ENCODE measurements at places on chromosomes 7 and 10.

DNA sequence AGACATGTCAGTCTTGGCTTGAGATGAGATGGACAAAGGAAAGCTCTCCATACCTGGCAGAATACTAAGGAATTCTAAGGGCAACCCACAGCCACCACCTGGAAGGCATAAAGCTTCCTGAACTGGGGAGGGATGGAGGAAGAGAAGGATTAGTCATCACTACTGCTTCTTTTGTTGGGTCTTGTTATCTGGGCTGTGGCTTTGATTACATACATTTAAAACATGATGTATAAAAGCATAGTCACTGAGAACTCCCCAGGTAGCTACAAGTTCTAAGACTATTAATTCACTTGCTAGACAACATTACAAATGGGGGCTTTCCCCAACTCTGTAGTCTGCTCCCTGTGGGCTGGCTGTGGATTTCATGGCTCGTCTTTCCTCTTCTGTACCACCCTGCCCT is 58.2 kb downstream of the RBM33 start:
- DNase-seq: no peak

GRCh38 chr7:99876491-99876890 is 342 bp downstream of the OR2AE1 start:
- no peak for DNase-seq

GRCh38 chr7:155391414-155391813 is 66.5 kb upstream of the EN2 start:
- DNase-seq: no peak

GRCh38 chr10:130038611-130039109 is 72.0 kb downstream of the C10orf143 start:
- no peak for DNase-seq

DNA sequence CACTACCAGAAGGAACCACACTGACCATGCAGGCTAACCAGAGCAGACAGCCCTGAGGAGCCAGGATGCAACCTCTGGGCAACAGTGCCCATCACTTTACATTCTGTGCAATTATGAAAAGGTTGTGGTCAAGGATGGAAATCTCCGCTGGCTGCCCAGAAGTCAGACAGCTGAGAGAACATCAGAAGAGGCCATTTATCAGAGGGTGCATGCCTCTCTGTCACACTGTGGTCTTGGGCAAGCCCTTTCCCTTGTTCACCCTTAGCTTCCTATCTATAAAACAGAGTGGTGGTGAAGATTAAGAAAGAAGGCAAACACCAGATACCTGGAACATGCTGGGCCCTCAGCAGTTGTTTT is 120.7 kb upstream of the GDF10 start:
- no peak for DNase-seq

DNA sequence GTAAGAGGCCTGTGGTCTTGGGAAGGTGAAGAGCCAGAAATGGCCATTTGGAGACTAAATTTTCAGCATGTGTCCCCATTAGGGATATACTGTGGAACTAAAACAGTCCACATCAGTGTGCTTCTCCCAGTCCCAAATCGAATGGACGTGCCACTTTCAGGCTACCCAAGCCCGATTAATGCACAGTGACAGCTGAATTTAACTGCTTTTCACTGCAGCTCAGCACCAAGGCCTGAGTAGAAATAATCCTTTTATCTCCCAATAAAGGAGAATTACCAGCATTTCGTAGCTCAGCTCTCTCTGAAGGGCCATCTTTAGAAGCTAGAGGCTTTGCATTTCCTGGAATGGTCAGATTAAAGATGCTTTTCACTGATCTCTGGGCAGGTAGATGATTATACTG is 183.3 kb downstream of the NPSR1 start:
- DNase-seq: no peak

DNA sequence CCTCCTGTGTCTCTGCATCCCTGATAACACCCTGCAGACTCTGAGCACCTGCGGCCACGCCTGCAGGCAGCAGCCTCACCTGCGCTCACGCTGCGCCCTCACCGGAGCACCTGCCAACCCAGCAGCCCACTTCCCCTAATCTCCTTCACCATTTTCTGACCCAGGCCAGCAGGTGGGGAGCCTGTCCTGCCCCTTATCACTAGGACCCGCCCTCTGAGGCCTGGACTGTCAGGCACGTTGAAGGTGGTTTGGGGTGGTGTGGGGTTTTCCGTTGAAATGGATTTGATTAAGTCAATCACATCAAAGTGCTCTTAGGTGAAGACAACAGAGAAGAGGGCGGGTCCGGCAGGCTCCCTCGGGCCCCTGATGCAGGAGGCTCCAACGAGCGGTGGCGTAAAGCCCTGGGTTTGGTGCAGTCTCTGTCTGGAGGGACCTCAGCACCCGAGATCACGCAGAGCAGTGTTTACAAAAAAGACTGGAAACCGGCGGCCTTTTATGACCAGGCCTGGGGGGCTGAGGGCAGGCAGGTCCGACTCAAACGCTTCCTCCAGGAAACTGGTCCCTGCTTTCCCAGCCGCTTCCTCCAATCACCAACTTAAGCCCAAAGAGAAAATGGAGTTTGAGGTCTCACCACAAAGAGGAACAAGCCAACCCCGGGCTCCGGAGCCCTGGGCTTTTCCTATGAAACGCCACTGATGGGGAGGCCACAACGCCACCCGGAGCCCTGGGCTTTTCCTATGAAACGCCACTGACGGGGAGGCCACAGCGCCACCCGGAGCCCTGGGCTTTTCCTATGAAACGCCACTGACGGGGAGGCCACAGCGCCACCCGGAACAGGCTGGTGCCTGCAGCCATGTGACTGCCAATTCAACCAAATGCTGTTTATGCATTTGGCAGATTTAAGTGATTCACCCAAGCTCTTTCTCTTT is 45.5 kb downstream of the DPYSL4 start:
- no peak for DNase-seq

DNA sequence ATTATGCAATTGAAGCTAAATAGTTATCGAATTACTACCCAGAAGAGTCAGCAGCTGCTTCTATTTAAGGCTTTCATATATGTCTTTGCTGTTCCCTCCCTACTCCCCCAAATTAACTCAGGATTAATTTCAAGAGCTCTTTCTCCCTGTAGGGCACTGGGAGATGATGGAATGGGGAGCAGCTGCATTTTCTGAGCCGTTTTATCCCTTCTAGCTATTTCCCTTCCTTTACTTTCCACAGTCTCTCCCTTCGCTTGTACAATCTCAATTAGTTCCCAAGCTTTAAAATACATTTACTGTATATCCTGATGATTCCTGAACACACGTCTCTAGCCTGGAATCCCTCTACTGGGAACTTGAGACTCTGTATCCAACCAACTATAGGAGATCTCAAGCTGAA is 19.8 kb upstream of the TSPAN12 start:
- DNase-seq: no peak

DNA sequence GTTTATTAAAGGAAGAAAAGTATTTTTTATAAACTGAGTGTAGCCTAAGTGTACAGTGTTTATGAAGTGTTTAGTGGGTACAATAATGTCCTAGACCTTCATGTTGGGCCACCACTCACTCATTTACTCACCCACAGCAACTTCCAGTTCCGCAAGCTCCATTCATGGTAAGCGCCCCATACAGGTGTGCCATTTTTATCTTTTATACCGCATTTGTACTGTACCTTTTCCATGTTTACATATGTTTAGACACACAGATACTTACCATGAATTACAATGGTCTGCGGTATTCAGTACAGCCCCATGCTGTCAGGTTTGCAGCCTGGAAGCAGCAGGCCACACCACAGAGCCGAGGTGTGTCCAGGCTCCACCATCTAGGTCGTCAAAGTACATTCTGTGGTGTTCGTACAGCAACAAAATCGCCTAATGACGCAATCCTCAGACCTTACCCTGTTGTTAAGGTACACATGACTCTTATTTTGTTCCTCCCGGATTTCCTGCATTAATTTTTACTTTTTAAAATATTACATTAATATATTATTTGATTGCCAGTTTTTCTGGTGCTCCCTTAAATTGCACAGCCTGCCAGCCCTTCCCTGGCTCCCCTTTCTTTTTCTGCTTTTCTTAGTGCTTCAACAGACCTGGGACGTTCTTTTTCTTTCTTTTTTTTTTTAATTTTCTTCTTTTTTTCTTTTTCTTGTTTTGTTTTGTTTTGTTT is 881 bp upstream of the SSBP1 start:
- DNase-seq: no peak

DNA sequence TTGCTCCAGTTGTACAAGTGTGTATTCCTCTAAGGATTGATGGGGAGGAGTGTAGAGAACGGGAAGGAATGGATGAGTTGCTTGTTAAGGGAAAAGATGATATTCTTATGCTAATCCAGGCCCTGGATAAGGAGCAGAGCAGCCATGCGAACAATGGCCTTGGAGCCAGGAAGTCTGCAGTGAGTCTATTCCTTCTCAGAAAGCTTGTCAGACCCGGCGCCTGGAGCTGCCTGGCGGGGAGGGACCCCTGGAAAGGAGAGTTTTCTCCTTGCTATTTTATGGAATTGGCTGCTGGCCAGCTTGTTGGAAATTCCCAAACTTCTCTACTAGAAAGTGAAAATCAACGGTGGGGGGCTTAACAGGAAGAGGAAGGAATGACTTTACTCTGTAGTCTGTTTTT is 89.1 kb downstream of the MMRN2 start:
- DNase-seq: no peak

DNA sequence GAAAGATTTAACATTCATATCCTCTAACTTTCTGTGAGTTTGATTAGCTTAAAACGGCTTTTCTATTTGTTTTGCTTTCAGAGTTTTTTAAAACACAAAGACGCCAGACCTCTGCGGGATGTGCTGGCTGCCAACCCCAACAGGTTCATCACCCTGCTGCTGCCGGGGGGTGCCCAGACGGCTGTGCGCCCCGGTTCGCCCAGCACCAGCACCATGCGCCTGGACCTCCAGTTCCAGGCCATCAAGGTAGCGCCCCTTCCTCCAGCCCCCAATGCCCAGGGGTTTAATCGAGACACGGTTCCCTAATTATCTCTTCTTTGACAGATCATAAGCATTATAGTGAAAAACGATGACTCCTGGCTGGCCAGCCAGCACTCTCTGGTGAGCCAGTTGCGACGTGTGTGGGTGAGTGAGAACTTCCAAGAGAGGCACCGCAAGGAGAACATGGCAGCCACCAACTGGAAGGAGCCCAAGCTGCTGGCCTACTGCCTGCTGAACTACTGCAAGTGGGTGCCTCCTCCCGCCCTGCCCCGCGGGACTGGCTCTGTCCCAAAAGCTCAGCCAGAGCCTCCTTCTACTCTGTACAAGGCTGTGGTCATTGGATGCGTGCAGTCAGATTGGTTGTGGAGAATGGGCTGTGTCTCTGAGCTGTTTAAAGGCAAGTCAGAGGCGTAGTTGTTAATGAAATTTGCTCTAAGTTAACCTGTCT is 71.2 kb downstream of the TRRAP start:
- no peak for DNase-seq

DNA sequence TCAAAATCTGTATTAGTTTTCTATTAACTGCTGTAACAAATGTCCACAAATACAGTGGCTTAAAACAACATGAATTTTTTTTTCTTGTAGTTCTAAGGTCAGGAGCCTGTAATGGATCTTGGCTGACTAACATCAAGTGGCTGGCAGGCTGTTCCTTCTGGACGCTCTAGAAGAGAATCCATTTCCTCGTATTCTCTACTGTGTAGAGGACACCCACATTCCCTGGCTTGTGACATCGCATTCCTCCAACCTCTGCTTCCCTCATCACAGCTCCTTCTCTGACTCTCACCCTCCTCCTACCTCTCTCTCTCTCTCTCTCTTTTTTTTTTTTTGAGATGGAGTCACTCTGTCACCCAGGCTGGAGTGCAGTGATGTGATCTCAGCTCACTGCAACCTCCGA is 4.8 kb upstream of the CALHM1 start:
- DNase-seq: no peak

GRCh38 chr10:590721-591120 is 98.7 kb downstream of the DIP2C start:
- DNase-seq: no peak

- no peak for DNase-seq
Observed at GRCh38 chr7:142451296-142451695, 193.4 kb upstream of the PRSS58 start.

DNA sequence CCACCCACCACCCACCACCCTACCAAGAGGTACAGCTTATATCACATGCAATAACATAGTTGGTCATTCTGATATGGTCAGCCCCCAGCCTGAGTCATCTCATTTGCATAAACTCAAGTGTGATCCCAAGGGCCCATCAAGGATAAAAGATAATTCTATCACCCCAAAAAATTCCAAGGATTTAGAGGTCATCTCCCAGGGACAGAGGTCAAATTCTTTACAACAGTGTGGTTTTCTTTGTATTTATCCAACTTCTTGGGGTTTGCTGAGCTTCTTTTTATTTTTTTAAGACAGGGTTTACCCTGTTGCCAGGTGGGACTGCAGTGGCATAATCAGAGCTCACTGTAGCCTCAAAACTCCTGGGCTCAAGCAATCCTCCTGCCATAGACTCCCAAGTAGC is 9.4 kb upstream of the GTPBP10 start:
- no peak for DNase-seq

DNA sequence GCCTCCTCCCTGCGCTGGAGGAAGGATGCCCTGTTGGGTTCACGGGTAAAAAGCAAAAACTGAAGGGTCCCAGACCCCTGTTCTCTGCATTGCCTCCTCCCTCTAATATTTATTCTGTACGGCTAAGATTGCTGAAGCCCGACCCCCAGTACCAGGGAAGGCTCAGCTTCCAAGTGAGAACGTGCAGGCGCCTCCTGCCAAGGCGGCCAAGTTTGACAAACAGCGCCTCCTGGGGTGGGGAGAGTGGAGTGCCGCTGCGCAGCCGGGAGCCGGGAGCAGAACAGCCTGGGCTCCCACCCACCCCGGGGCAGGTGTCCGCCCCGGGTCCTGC is 4.7 kb upstream of the EBF3 start:
- DNase-seq: no peak

GRCh38 chr7:603152-603951 is 83.7 kb upstream of the PDGFA start:
- no peak for DNase-seq

- DNase-seq: no peak
Observed at GRCh38 chr10:87916515-87916914, 53.1 kb downstream of the PTEN start.

- no peak for DNase-seq
Observed at GRCh38 chr7:123974326-123974908, 49.4 kb downstream of the SPAM1 start.

GRCh38 chr7:29214816-29215215 is 20.2 kb downstream of the CHN2 start:
- no peak for DNase-seq

GRCh38 chr7:414681-415560 is 104.7 kb downstream of the PDGFA start:
- no peak for DNase-seq

DNA sequence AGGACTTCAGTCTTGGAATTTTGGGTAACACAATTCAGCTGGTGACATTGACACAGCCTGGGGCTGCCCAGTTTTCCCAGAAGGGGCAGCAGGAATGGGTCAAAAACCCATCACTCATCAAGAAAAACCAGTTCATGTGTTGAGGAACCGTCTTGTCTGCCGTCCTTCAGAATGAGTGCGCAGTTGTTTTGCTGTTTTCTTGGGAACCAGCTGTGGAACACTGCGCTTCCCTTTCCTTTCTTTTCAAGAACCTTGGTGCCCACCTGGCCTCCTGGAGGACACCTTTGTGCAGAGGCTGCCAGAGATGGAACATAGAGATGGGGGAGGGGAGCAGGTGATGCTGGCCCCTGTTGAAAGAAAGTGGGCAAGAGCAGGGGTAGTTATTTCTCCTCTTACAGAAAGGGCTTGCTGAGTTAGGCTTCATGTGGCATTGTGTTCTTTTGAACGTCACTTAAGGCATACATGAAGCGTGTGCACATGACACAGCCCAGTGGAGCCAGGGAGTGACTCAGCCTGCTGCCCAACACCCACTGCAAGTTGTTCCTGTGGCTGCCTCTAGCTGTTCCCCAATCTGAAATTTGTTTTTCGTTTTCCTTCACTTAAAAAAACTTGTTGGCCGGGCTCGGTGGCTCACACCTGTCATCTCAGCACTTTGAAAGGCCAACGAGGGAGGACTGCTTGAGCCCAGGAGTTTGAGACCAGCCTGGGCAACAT is 87.4 kb upstream of the TNS3 start:
- peak; percentile 58 for DNase-seq

Data from amniotic stem cell (primary cell).